ENCODE measurements at places on chromosomes 7 and 10. TPM values are rescaled to one million over a fixed set of nuclear protein-coding genes. Genes with fewer than 3 reads are reported as not detected.

Gene OR2A42
- total RNA-seq: not detected

Gene TBX20
- total RNA-seq: 0.46 TPM

Gene C10orf67
- total RNA-seq: not detected

- no peak for DNase-seq
These were observed 88.1 kb upstream of the CTBP2 start for GRCh38 chr10:125248489-125248888.

- no peak for DNase-seq
These were observed 28.8 kb upstream of the TSPAN33 start for GRCh38 chr7:129115676-129116075.

- DNase-seq: no peak
These were observed 157.1 kb upstream of the CHST15 start for GRCh38 chr10:124250506-124250905.

GRCh38 chr10:121698336-121698735, 100.1 kb upstream of the FGFR2 start:
- DNase-seq: no peak

DNA sequence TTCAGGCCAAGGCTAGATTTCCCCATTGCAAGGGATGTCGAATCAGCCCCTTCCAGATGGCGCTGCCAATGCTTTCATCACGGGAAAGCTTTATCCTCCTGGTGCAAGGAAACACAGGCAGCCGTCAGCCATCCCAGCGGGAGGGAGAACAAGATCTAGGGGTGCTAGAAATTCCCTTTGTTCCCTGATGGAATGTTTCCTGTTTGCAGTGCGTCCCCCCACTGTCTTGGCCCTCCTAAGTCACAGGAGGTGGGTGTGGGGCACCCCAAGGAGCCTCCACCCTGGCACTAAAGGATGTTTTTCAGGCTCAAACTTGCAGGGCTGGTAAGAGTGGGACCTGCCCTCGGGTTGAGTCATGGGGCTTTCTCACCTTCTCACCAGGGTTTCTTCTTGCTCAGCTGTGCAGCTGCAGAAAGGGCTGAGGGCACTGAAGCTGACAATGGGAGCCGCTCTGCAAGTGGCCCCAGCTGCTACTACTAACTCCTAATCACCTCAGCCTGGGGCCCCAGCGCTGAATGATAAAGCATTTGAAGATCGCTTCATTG, 103.6 kb downstream of the PRPF18 start:
- no peak for DNase-seq

DNA sequence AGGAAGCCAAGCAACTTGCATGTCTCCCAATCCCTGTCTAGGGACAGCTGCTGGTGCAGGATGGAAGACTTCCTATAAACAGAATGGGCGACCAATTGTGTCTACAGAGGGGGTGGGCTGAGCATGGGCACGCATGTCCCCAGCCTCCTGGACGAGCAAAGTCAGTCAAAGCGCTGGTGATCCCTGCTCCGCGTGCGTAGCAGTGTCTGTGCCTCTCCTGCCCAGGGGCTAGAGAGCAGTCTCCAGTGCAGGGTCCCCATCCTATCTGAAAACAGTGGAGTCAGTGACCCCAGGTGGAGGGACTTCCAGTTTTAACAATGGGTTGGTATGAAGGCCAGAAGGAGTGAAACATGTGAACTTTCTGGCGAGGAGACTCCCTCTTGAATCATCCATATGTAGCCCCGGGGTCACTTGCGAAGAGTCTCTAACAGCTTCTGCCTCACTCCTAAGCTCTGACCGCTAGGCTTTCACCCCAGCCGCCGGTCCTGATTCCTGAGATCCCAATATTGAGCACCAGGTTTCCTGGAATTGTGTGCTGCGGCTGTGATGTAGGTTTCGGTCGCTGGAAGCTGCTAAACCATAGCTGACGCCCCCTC, 714 bp upstream of the CASP2 start:
- no peak for DNase-seq

DNA sequence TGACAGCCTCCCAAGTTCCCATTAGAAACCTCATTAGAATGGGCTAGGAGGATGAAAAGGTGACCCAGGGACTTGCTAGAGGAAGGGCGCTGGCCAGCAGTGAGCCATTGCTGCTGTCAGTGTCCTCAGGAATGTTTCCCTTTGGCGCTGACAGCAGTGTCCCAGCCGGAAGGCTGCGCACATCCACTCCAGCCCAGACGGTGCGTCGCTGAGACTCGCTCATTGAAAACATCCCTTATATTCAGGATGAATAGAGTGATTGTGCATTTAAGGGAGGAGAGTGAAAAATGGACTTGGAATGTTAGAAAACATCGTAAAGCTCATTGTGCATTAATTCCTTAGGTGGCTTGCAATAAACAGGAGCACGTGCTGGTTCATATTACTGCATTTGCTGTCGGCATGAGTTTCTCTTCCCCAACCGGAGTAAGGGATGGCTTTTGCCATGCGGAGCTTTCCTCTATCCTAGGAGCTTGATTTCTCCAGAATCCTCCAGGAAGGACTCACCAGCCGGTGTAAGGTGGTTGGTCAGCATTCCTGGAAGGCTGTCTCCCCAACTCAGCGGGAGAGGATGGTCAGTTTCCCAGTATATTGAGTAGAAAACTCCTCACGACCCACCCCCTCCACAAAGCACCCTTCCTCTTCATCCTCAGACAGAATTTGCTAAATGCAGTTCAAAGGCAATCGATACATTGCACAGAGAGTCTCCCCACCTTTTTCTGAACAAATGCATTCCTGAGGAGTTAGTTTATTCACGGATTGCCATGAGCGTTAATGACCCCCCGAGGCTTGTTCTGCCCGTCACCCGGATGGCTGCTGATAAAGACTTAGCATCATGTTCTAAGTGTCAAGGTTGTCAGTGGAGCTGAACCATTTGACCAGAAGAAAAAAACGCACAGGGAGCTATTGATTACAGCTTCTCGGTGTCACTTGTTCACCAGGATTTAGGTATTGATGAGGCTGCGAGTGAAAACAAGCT, 201.8 kb downstream of the EBF3 start:
- no peak for DNase-seq

- DNase-seq: no peak
These were observed 1055.1 kb downstream of the NXPH1 start for GRCh38 chr7:9488555-9488954.

Data from mucosa of descending colon (tissue), 3 donors.